ENCODE measurements at places on chromosomes 11 and 22.

- DNase-seq: no peak
Observed at GRCh38 chr11:123187248-123187647, 7.8 kb downstream of the CLMP start.

GRCh38 chr11:29809121-29809520 is 207.7 kb downstream of the KCNA4 start:
- no peak for DNase-seq

DNA sequence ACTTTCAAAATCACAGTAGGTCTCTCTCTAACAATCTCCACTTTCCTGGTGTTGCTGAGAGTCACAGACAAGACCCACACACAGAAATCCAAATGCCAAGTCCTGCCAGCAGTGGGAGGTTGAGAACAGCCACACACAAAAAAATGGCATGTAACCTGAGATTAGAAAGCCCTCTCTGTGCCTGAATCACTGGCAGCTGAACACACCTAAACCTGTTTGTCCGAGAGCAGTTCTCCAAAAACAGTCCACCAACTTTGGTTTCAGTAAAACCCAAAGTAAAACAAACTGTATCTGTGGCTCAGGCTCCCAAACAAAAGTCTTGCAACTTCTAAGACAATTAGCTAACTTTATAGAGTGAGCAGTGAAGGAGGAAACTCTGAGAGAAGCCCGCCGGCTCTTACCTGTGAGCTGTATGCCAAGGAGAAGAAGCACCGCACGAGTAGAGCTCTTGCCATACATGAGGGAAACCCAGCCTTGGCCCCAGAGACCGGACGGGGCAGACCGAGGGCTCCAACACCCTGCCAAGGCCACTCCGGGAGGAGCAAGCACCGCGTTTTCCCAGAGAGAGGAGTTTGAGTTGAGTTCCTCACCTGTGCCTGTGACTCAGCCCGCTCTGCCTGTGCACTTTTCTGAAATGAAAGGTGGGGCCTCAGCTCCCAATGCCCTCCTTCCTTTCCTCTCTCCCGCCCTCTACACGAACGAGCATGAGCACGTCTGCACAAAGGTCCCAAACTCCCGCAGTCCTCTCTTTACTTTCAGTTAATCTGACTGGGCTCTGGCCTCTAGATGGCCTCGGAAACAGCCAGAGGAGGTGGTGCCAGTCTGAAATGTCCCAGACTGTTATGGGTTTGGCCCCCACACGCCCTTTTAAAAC is at the start of gene MPZL2:
Gene MPZL2, minus strand, starts transcription at position 603 of the 874 bp plus-strand sequence. Its CDS starts 144 bp downstream, at position 459.
- DNase-seq: no peak

GRCh38 chr11:129268371-129268770 is 76.2 kb upstream of the ARHGAP32 start:
- no peak for DNase-seq

- no peak for DNase-seq
Observed at GRCh38 chr11:94705419-94705818, 62.7 kb upstream of the AMOTL1 start.

GRCh38 chr11:115455613-115456012 is 48.6 kb downstream of the CADM1 start:
- peak; percentile 15 for DNase-seq

GRCh38 chr11:47327949-47328348 is 24.6 kb downstream of the MYBPC3 start:
- no peak for DNase-seq

DNA sequence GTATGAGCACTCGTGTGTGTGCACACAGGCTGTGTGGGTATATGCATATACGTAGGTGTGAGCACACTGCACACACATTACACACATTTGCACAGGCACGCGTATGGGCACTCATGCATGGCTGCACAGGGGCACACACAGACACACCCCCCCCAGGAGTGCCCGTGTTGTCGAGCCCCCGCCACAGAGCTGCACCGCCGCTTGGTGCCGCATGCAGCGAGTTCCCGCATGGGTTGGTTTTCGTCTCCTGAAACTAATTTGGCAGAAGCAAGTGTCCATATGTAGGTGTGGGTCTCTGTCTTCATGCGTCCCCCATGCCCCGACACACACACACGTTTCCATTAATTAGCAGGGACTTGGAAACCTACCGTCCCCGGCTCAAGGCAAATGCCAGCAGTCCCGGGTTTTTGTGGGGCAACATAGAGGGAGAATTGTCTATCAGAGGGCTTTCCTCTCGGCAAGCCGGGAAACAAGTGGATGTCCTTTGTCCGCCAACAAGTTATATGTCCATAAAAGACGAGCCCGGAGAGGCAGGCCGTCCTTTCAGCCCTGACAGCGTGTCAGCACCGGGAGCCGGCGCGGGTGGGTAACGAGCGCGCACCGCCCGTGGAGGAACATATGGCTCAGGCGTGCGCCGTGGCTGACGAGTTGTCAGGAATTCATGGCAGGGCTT is 1291.7 kb downstream of the BRD1 start:
- peak; percentile 48 for DNase-seq

GRCh38 chr22:28297504-28297903 is 378.4 kb upstream of the PITPNB start:
- DNase-seq: peak; percentile 63

GRCh38 chr11:120010775-120011174 is 127.1 kb downstream of the TRIM29 start:
- DNase-seq: no peak

DNA sequence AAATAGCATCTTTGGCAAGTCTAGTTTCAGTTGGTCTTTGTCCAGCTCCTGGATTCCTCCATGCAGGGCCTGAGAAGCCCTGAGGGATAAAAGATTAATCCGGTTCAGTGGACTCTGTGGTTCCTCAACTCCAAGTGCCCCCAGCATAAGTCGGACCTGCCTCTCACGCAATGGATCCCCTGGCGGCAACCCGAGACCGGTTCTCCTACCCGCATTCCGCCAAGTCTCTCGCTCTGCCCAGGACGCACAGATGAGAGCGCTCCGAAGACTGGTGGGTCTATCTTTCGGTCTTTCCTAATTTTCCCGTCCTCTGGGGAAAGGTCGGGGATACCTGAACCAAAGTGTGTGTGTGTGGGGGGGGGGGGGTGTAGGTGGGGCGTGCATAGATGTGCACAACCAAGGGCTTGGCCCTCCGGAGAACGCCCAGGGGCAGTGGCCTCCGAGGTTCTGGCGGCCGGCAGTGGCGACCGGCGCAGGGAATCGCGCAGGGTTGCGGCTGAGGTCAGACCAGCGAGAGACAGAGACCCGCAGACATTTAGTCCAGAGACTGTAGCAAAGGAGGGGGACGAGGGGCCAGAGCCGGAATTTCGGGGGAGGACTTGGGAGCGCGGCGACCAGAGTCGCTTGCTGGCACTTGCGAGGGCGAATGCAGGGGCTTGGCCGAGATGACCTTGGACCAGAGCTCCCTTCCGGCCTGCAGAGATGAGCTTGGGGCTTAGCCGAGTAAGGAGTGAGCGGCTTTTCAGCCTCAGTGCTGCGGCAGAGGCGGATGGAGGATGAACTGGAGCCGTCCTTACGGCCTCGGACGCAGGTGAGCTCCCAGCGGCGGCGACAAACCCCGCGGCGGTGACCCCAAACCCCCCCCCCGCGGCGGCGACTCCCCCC is 712 bp upstream of the SLC2A11 start:
- DNase-seq: no peak

Measured in putamen (tissue), 1 donor.